ENCODE measurements at places on chromosomes 7 and 10.

DNA sequence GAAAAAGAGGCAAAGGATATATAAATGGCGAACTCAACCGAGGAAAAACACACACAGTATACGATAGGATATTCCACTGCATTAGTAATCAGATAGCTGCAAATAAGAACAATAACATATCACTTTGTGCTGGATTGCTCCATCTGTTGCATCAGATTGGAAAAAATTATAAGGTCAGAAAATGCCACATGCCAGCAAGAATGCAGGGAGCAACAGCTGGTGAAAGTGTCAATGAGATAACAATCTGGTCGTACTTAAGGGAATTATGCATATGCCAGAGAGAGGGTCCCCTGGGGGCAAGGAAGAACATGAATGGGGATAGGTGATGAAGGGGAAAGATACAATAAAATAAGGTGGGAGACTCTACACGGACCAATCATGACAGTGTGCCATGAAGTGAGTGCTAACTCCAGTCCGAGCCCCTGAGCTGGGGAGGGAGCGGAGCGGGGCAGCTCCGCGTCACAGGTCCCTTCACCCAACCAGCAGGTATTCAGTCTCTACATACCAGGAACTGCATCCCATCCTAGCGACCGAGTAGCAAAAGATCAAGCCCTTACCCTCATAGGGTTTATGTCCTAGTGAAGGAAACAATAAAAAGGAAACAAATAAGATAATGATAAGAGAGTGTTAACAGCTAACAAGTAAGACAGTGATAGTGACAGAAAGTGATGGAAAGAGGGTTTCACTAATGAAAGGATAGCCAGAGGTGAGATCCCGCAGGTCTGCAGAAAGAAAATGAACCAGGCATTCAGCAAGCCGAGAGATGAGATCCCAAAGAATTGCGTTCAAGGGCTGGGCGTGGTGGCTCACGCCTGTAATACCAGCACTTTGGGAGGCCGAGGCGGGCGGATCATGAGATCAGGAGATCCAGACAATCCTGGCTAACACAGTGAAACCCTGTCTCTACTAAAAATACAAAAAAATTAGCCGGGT is 9.4 kb downstream of the MPP7 start:
- no peak for DNase-seq

DNA sequence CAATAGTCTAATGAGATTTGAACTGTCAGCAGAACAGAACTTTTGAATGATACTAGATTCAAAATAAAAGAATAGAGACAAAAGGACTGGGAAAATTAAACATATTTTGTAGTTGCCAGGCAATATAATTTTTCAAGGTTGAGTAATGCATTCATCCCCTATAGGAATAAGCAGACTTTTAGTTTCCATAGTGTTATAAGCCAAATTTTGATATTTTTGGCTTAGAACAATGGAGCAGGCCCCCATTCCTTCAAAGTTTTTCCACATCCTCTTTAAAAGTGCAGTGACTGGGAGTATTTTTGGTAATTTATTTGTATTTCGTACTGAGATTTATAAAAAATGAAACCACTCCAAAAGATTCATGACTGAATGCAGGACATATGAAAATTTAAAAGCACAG is 24.0 kb downstream of the MEOX2 start:
- DNase-seq: no peak

GRCh38 chr7:148803094-148803493 is 81.0 kb downstream of the EZH2 start:
- no peak for DNase-seq

GRCh38 chr10:77983384-77984341 is 45.7 kb downstream of the POLR3A start:
- no peak for DNase-seq

DNA sequence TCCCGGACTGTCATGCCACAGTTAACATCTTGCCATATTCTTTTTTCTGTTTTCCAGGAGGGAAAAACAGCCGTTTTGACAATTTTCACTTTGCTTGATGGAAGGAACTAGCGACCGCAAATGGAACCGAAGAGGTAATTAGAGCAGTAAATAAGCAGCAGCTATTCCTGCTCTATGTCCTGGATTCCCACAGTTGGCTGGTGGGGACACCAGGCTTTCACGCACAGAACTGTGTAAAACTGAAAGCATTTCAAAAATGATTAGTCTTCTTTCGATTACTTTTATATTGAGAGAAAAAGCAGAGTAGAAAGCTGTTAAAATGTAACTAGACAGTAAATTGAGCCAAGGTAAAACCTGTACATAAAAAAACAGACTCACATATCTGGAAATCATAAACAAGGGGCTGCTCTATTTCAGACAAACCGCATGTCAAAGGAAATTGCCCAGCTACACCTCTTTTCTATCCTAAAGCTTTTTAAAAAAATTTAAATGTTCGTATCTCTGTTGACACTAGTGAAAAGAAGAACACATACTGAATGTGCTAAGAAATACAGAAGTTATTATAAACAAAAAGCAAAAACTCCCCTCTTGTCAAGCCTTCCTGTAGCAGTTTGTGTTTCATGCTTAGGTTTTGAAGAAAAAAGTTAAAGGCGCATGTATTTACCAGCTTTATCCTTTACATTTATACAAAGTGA is 93.4 kb downstream of the RNF216 start:
- no peak for DNase-seq

- no peak for DNase-seq
Observed at GRCh38 chr7:111586711-111587409, 24.6 kb upstream of the IMMP2L start.

GRCh38 chr7:111081546-111082267 is 9.2 kb upstream of the LRRN3 start:
- DNase-seq: no peak

- no peak for DNase-seq
Observed at GRCh38 chr7:116709336-116709735, 37.3 kb downstream of the MET start.

DNA sequence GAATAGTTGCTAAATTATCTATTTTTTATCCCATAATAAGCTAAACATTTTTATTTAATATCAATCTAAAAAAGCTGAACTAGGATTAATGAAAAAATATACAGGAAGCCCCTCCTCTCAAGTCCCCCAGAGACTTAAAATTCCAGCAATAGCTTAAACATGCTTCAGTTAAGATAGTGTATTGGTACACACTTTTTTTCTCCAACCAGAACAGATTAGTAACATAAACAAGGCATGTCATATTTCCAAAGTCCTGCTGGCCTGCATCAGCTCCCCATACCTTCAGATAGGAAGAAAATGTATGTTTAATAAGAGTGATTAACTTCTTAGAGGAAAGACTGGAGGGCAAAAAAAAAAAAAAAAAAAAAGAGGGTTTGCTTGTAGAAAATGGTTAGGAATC is 7.1 kb downstream of the TBX20 start:
- no peak for DNase-seq

DNA sequence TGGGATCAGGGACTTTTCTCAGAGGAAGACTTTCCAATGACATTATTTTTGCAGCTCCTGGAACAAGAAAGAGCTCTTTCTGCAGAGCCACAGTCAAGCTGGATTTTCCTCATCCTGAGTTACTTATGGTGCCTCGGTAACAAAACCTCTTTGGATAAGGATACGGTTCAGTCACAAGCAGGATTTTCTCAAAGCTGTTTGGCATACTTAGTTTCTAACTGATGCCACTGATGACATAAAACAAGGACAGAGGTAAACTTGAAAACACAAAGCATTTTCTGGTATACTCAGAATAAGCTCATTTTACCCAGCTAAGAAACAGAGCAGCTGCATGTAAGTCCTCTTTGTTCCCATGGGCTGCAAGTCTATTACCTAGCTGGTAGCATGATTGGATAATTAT is 340.9 kb upstream of the MEOX2 start:
- DNase-seq: no peak

DNA sequence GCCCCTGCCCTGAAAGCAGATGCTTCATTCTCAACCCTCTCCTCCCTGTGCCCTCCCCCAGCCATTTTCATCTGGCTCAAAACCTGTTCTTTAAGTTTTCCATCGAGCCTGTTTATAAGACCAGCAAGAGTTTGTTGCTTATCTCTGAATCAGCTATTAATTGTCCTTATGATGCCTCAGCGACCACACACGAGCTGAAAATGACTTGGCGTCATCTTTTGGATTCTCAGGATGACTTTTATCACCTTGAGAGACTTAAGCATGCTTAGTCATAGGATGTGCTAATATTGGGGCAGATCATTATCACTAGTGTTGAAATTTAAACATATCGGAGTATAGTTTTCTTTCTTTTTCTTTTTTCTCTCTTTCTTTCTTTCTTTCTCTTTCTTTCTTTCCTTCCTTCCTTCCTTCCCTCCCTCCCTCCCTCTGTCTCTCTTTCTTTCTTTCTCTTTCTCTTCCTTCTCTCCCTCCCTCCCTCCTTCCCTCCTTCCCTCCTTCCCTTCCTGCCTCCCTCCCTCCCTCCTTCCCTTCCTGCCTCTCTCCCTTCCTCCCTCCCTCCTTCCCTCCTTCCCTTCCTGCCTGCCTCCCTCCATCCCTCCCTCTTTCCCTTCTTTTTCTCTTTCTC is 184.5 kb downstream of the PHTF2 start:
- no peak for DNase-seq

DNA sequence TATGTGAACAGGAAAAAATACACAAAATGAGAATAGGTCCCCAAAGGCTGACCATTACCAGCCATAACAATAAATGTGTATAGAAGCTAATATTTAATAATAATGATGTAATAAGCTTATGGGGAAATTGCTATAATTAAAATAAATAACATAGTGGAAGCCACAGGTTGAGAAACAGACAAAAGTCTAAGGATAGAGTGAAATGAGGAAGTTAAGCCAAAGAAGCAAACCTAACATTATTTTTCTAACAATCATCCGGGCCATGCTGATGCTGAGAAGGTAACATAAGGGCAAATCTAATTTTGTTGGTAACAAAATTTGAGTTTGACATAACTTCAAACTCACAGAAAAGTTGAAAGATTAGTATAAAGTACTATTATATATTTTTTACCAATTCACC is 115.9 kb downstream of the MICU1 start:
- no peak for DNase-seq

DNA sequence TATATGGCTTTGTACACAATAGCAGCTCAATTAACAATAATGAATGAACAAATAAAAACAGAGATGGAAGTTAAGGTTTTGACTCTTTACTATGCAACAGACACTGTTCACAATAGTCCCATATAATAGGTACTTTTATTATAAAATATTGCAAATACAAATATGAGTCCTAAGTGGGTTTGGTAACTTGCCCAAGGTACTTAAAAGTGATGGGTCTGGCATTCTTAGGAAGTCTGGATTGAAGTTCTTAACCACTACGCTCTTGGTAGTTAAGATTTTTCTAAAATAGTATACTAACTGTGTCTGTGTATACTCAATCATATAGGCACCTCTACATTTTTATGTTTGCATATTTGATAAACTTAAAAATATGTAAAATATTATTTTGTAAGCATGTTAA is 55.5 kb downstream of the HGF start:
- DNase-seq: no peak

DNA sequence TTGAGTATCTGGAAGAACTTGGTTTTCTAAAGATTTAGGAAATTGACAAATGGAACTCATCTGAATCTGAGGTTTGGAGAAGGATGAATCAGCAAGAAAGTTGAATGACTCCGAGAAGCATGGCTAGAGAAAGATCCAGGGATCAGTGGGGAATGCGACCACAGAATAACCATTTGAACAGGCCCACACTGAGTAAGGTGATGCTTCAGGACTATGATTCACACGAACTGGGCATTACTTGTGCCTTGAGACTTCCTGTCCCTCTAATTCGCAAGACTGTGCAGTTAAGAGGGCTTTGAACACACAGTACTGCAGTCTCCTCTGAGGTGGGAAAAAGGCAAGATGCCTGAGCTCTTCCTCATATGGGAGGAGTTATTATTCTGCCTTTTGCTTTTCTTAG is 395.5 kb upstream of the POM121L12 start:
- DNase-seq: no peak
